NCI-H526 (cell line): ENCODE measurements at places on chromosomes 3 and 15.
A peak's percentile ranks its signal among the peaks of the same experiment; 100 is the strongest.

DNA sequence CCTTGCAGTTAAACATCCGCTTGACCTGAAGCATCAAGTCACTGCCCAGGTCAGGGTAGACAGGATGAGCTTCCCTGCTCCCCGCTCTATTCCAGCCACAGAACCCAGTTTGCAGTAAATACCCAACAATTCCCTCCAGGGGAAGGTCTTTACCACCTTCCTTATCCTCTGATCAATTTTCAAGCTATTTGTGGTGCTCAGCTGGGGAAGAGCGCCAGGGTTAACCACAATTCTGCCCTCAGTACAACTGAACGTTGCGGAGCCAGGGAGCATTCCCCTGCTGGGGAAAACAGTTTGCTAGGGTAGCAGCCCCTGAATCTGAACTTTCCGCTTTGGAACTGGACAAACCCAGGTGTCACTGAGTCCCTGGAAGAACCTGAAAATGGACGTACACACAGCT lies 28.5 kb downstream of the RBPMS2 start:
- no peak for DNase-seq

DNA sequence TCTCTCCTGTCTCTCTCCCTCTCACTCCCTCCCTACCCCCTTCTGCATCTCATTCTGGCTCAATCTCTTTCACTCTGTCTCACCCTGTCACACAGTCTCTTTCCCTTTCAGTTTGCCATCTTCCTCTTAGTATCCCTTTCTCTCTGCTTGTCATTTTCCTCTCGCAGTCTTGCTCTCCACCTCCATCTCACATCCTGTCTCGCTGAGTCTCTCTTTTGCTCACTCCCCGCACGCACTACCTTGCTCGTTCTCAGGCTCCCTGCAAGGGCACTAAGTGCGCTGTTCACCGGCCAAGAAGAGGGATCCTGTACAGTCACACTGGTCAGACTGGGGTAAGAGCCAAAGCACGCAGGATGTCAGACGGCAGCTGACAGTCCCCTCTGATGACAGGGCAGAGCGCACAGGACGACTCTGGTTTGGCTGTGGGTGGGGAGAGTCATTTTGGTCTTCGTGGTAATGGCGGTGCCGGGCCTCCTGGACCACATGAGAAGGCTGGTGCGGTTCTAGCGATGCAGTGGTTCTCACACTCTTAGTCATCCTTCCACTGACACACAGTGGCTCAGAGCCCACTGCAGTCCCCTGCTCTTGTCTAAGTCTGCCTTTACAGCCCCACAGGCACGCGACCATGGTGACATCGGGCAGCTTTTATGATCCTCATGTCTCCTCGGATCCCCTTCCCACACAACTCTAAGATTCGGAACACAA lies 356.8 kb downstream of the FOXP1 start:
- DNase-seq: no peak

GRCh38 chr15:77944002-77944867 lies 133.3 kb downstream of the TBC1D2B start:
- DNase-seq: no peak

DNA sequence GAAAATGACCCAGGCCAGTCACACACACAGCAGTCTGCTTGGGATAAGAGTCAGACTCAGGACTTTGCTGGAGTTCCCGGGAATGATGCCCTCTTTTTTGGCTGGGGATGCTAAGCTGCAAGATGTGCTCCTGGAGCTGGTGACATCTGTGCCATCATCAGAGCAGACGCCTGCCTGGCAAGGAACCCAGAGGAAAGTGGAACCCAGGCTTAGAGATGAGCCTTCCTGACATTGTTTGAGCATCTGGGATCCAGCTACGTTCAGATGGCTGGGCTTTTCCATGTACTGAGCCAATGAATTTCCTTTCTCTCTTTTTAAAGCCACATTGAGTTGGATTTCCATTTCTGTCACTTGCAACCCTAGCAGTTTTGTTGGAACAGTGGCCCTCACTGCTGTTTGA lies 53.3 kb downstream of the EBLN2 start:
- peak; percentile 27 for DNase-seq

DNA sequence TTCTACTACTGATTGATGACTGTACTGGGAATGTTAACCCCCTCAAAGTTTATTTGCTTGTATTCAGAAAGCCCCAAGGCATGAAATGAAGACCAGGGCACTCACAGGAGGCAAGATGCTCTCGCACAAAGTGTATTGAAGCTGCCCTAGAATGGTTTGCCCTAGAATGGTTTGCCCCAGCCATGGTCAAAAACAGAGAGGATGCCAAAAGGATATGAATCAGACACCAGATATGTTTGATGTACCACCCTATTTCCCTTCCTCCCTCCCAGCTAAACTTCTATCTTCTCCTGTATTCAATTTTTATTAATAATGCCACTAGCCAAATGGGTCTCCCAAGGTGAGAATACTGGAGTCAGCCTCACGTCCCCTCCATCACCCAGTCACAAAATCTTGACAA lies 101.3 kb downstream of the TMCO5A start:
- no peak for DNase-seq

DNA sequence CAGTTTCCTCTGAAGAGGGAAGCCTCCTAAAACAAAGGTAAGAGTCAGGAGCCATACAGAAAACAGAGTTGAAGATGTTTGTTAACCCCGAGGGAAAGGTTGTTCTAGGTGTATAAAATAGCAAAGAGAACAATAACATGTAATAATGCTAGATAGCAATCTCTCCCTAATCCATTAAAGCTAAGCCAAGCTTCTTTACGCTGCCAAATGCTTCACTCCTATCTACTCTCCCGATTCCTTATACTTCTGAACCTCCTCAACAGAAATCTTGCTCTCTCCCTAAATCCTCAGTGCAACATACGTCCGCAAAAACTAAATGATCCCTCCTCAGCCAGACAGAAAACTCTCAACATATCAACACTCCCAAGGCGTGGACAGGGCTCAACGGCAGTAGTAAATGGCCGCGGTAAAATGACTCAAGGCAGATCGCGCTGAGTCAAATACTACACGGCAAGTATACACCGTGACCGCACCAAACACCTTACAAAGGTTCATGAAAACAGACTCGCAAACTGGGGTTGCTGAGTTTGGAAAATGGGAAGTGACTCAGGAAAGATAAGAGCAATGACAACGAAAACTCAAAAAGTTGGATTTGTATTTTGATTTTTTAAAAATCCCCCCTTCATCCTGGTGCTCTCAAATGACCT lies 682 bp downstream of the CLDND1 start:
- DNase-seq: no peak

DNA sequence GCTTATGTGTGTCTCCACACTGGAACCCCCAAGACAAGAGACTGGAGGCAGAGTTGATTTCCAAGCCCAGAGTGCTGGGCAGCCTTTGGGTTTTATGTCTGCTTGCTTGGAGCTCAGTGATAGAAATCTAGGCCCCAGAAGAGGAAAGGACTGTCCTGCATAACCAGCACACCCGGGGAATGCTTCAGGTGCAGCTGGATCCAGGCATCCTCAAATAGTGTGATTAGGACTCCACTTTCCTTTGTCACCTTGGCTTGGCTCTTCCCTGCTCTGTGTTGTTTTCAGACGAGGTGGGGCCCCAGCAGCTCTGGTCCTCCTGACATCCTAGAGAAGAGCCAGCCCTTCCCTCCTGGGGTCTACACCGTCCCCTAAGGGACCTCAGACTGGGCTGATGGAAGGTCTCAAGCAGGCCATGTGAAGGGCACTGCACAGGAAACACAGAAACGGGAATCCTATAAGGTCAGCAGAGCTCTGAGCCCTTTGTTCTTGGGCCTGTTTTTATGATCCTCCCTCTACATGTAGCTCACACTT lies 143.7 kb downstream of the TJP1 start:
- DNase-seq: no peak

DNA sequence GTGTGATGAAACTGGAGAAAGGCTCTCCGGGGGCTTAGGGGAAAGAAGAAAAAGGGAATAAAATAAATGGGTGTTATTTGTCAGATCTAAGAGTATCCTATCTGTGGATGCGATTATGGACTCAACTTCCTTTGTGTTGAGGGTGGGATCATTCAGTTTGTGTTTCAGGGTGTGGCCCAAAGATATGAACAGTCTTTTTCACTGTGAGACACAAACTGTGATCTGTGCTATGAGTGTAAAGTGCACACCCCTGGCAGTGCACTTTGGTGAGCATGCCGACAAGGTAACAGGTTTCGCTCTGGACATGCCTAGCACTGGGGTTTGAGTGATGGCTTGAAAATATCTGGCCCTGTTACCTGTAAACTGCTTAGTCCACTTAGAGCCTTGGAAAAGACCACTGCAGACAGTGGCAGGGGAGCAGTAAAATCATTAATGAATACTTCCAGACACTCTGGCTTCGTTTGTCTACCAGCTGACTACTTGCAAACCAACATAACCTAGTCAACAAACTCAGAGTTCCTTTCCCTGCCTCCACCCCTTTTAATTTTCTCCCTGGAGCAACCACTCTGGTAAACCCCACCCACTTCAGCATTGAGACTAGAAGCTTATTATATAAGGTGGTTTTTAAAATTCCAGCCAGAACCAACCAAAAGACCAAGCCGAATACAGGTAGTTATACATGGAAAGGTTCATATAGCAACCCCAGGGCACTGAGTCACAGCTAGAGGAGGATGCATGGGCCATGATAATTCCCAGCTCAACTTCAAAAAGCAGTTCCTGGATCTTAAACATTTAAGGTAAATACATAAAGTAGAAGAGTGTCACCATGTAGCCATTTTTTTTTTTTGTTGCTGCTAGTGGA lies 55.1 kb downstream of the TAMM41 start:
- no peak for DNase-seq

- no peak for DNase-seq
Observed at GRCh38 chr3:145972851-145973250, 188.1 kb downstream of the PLOD2 start.

GRCh38 chr3:134361162-134361835 lies 12.9 kb downstream of the AMOTL2 start:
- no peak for DNase-seq

DNA sequence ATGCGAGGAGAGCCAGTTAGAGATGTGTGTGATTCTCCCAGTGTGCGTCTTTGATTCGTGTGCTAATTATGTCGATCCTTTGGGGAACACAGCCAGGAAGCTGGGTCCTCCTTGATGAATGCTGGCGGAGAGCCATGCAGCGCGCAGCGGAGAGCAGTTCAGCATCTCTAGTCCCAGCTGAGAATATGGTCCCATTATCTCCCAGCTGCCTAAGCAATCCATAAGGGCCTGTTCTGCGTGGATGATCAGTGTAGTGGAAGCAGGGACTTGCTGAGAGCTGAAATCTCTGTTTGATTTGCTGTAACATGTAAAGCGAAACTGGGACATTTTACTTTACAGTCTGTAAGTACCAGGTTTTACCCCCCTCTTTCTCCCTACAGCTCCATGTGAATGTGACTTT lies 412.7 kb downstream of the CNTN4 start:
- DNase-seq: peak; percentile 73

DNA sequence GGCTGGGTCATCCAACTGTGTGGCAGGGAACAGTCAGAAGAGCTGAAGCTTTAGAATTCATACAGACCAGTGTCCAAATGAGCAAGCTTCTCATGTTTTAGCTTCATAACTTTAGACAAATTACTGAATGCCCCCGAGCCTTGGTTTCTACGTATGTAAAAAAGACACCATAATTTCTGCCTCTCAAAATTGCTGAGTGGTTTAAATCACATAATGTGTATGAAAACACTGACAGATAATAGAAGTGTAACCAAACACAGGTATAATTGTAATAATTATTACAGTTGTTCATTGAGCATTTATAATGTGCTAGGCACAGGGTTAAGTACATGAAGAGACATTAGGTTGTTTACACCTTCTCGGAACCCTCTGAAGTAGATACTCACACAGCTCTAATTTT lies 207.2 kb downstream of the IGSF11 start:
- DNase-seq: no peak

- DNase-seq: no peak
Observed at GRCh38 chr3:15976524-15976923, 178.7 kb upstream of the ANKRD28 start.

GRCh38 chr3:165669504-165669903 lies 167.7 kb downstream of the BCHE start:
- no peak for DNase-seq

GRCh38 chr3:195821403-195822130 lies 9.8 kb upstream of the MUC4 start:
- no peak for DNase-seq

GRCh38 chr3:19348941-19349564 lies 200.7 kb downstream of the KCNH8 start:
- DNase-seq: no peak

GRCh38 chr3:71045212-71045916 lies 538.2 kb downstream of the FOXP1 start:
- DNase-seq: no peak

DNA sequence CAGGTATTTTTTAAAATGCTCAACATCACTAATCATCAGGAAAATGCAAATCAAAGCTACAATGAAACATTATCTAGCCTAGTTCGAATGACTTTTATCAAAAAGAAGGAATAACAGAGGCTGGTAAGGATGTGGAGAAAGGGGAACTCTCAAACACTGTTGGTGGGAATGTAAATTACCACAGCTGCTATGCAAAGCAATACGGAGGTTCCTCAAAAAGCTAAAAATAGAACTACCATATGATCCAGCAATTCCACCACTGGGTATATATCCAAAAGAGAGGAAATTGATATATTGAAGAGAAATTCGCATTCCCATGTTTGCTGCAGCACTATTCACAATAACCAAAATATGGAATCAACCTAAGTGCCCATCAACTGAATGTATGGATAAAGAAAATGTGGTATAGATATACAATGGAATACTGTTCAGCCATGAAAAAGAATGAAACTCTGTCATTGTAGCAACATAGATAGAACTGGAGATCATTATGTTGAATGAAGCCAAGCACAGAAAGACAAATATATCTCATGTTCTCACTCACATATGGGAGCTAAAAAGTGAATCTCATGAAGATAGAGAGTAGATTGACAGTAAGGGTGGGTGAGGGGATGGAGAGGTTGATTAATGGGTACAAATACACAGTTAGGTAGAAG lies 19.7 kb upstream of the CLN6 start:
- peak; percentile 59 for DNase-seq

GRCh38 chr3:22617372-22617771 lies 585.8 kb upstream of the UBE2E2 start:
- no peak for DNase-seq

DNA sequence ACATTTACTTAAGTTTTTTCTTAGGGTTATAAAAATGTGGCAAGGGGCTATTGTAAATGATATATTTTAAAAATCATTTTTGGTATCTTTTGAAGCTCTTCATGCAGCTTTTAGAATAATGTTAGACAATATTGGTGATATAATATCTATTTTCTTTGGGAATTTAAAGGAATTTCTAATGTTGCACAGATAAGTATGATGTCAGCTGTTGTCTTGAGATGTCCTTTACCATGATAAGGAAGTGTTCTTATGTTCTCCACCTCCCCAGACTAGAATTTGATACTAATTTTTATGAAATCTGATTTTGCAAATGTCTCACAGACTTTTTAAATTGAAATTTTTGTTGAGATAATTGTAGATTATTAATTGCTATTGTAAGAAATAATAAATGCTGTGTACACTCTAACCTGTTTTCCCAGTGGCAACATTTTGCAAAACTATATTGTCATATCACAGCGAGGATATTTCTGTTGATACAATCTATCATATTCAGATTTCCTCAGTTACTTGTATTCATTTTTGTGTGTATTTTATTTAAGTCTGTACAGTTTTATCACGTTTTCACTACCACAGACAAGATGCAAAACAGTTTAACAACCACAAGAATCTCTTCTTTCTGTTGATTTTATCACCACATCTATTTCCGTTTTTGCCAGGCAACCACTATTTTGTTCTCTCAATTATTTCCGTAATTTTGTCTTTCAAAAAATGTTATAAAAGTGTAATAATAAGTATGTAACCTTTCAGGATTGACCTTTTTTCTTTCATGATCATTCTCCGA lies 55.4 kb downstream of the SPRED1 start:
- no peak for DNase-seq

GRCh38 chr15:55696221-55696620 lies 46.7 kb downstream of the PRTG start:
- DNase-seq: no peak
